Cardiac atrium fibroblast (primary cell): ENCODE measurements at places on chromosomes 12 and 14. TPM values are rescaled to one million over a fixed set of nuclear protein-coding genes. Genes with fewer than 3 reads are reported as not detected.

The AICDA gene
- not detected in 2 replicates for total RNA-seq

The PLD4 gene
- total RNA-seq = not detected in 2 replicates

The AMIGO2 gene
- total RNA-seq = 3.1 and 3.9 TPM in 2 replicates

The PLEKHH1 gene
- under 0.01 TPM in 1 of 2 replicates, not detected in the other for total RNA-seq

The KRT78 gene
- total RNA-seq = not detected in 2 replicates

The CLEC4C gene
- total RNA-seq = not detected in 2 replicates

The PPP1R1A gene
- not detected in 2 replicates for total RNA-seq

The CPNE6 gene
- total RNA-seq = not detected in 2 replicates

The CFL2 gene
- 27.6 and 38.6 TPM in 2 replicates for total RNA-seq

The MDGA2 gene
- not detected in 2 replicates for total RNA-seq

The CRACR2A gene
- 3.4 and 4.2 TPM in 2 replicates for total RNA-seq

The KCNC2 gene
- total RNA-seq = not detected in 2 replicates

The KLRG1 gene
- total RNA-seq = 0.32 TPM in 1 of 2 replicates, not detected in the other

The GPR33 gene
- total RNA-seq = not detected in 2 replicates

The BLTP3B gene
- total RNA-seq = 13.4 and 22.7 TPM in 2 replicates

The FITM1 gene
- 0.32 TPM in 1 of 2 replicates, not detected in the other for total RNA-seq

The PROX2 gene
- not detected in 2 replicates for total RNA-seq

The CHGA gene
- total RNA-seq = 1.6 TPM in 1 of 2 replicates, not detected in the other

The LPAR5 gene
- not detected in 2 replicates for total RNA-seq

The LRRC43 gene
- 1.1 and 5.4 TPM in 2 replicates for total RNA-seq

The SRRM4 gene
- not detected in 2 replicates for total RNA-seq

The FLRT2 gene
- 9.7 and 20.1 TPM in 2 replicates for total RNA-seq

The KERA gene
- total RNA-seq = not detected in 2 replicates

The BCL2L2 gene
- 13.7 and 24.8 TPM in 2 replicates for total RNA-seq

The SPRYD3 gene
- 24.3 and 27.1 TPM in 2 replicates for total RNA-seq

The MYF5 gene
- total RNA-seq = not detected in 2 replicates

The INSM2 gene
- not detected in 2 replicates for total RNA-seq

The TPPP2 gene
- total RNA-seq = not detected in 2 replicates

The ANKRD33 gene
- total RNA-seq = not detected in 2 replicates

The SYT1 gene
- total RNA-seq = under 0.01 TPM in 1 of 2 replicates, not detected in the other

The PELI2 gene
- 9.1 and 23.8 TPM in 2 replicates for total RNA-seq

The ACSM4 gene
- total RNA-seq = not detected in 2 replicates

The STAB2 gene
- not detected in 2 replicates for total RNA-seq

The KRT85 gene
- not detected in 2 replicates for total RNA-seq

The RTRAF gene
- total RNA-seq = 62.7 and 80.5 TPM in 2 replicates

The KRT77 gene
- total RNA-seq = not detected in 2 replicates

The CDCA4 gene
- 11.4 and 11.5 TPM in 2 replicates for total RNA-seq

The PKP2 gene
- 8.5 and 17.2 TPM in 2 replicates for total RNA-seq

The RNF212B gene
- not detected in 2 replicates for total RNA-seq

The COL2A1 gene
- not detected in 2 replicates for total RNA-seq

The MORN3 gene
- total RNA-seq = 0.90 TPM in 1 of 2 replicates, not detected in the other

The MAP3K12 gene
- total RNA-seq = 25.4 and 26.9 TPM in 2 replicates

The HOXC9 gene
- not detected in 2 replicates for total RNA-seq

The NID2 gene
- 394 and 648 TPM in 2 replicates for total RNA-seq

The DCAF5 gene
- 19.0 and 20.2 TPM in 2 replicates for total RNA-seq

The OS9 gene
- 310 and 312 TPM in 2 replicates for total RNA-seq

The EIF4B gene
- 547 and 594 TPM in 2 replicates for total RNA-seq

The ETFBKMT gene
- total RNA-seq = 0.72 and 3.2 TPM in 2 replicates

The TAS2R20 gene
- total RNA-seq = 0.18 and 0.32 TPM in 2 replicates
